Cardiac atrium fibroblast (primary cell): ENCODE measurements at places on chromosomes 2 and 18. TPM values are rescaled to one million over a fixed set of nuclear protein-coding genes. Genes with fewer than 3 reads are reported as not detected.

Gene ST6GAL2
- total RNA-seq, result 0.18 TPM in 1 of 2 replicates, not detected in the other

Gene IGFBP5
- 2.9 and 15.9 TPM in 2 replicates for total RNA-seq

Gene DSC2
- 0.65 and 1.1 TPM in 2 replicates for total RNA-seq

Gene AMER3
- total RNA-seq, result not detected in 2 replicates

Gene ADD2
- not detected in 2 replicates for total RNA-seq

Gene SAG
- total RNA-seq, result not detected in 2 replicates

Gene MBD5
- total RNA-seq, result 19.4 and 35.6 TPM in 2 replicates

Gene SGO2
- total RNA-seq, result 4.5 and 18.6 TPM in 2 replicates

Gene CEBPZOS
- total RNA-seq, result 15.2 and 20.4 TPM in 2 replicates

Gene LRATD1
- total RNA-seq, result 0.49 TPM in 1 of 2 replicates, not detected in the other

Gene C2orf78
- total RNA-seq, result not detected in 2 replicates

Gene DYNC1I2
- total RNA-seq, result 83.9 and 86.8 TPM in 2 replicates

Gene WDR75
- total RNA-seq, result 38.6 and 40.2 TPM in 2 replicates

Gene PLB1
- under 0.01 and 1.1 TPM in 2 replicates for total RNA-seq

Gene BOLL
- not detected in 2 replicates for total RNA-seq
